Breast epithelium (tissue), 4 donors: ENCODE measurements at places on chromosomes 5 and 9. TPM values are rescaled to one million over a fixed set of nuclear protein-coding genes. Genes with fewer than 3 reads are reported as not detected.

DNA sequence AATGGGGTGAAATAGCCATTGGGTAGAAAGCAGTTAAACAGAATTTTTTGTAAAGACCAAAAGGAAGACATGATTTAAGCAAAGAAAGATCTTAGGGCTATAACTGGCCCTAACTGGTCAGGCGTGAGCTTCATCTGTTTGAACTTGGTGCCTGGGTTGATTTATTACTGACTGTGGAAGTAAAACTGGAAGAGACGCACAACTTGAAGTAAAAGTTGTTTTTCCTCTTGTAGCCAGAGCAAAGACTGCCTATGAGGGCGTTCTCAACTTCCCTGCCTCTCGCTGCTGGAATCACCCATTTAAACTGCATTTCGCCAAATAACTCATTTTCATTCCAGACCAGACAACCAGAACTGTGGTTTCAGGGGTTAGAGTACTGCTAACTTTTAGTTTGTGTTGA is 1.5 kb downstream of the THBS4 start:
- no peaks in the 10 kb centered on the region for H3K36me3 ChIP-seq
- H3K4me1 ChIP-seq = peaks cover 3% of the 10 kb centered on the region
- H3K4me3 ChIP-seq = no peak overlapping the region
- H3K27me3 ChIP-seq = peaks cover 37% of the 10 kb centered on the region
- DNase-seq = no peak

DNA sequence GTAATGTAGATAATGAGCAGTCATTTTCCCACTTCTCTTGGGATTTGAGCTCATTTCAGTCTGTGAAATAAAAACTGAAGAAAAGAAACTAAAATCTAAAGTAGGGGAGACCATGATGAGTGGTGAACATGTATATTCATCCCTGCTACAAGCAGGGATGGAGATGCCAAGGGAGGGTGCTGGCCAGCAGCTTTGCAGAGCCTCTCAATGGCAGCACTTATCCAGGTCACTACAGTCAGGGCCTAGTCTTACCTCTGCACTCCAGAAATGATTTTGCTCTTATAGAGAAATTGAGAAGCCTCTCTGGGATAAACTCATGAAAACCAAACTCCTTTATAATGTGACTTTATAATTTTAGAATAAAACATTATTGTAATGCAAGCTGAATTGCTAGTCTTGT is 317.6 kb downstream of the FBXL17 start:
- no peaks in the 10 kb centered on the region for H3K27me3 ChIP-seq
- DNase-seq = no peak
- no peak overlapping the region for H3K4me3 ChIP-seq
- H3K4me1 ChIP-seq = no peaks in the 10 kb centered on the region

DNA sequence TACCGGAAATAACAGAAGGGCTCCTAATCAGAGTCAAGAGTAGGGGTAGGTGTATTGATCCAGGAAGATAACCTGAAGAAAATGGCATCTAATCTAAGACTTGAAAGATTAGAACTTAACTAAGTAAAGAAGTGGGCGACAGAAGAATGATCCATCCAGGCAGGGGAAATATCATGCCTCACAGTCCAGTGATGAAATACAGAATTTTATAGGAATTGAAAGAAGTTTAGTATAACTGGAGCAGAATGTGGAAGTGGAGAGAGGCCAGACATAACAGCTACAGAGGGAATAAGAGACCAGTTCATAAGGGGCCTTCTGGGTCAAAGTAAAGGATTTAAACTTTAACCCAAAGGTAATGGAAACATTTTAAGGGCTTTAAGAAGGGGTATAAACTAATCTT is 42.2 kb downstream of the ERP44 start:
- no peak overlapping the region for H3K27ac ChIP-seq
- no peak for DNase-seq
- H3K4me3 ChIP-seq = no peak overlapping the region

- no peaks in the 10 kb centered on the region for H3K36me3 ChIP-seq
- no peak overlapping the region for H3K27ac ChIP-seq
- H3K4me3 ChIP-seq = no peak overlapping the region
- no peaks in the 10 kb centered on the region for H3K4me1 ChIP-seq
- DNase-seq = no peak
Measured at GRCh38 chr5:143453720-143454119, 50.2 kb upstream of the NR3C1 start.

GRCh38 chr9:23739753-23740152 is 86.3 kb downstream of the ELAVL2 start:
- no peak overlapping the region for H3K27ac ChIP-seq
- no peaks in the 10 kb centered on the region for H3K4me1 ChIP-seq
- no peak overlapping the region for H3K4me3 ChIP-seq
- no peaks in the 10 kb centered on the region for H3K27me3 ChIP-seq
- DNase-seq = no peak
- no peaks in the 10 kb centered on the region for H3K36me3 ChIP-seq

- H3K36me3 ChIP-seq = no peaks in the 10 kb centered on the region
- H3K4me3 ChIP-seq = no peak overlapping the region
- H3K27ac ChIP-seq = no peak overlapping the region
Measured at GRCh38 chr5:123094919-123095797, 6.1 kb downstream of the PRDM6 start.

PCDH1 gene
- 65.9 TPM for total RNA-seq

RNF224 gene
- not detected for total RNA-seq

FAM219A gene
- total RNA-seq = 8.2 TPM

FOXD1 gene
- 0.29 TPM for total RNA-seq

BRD3OS gene
- total RNA-seq = 11.1 TPM
